ENCODE measurements at places on chromosomes 4 and X.

DNA sequence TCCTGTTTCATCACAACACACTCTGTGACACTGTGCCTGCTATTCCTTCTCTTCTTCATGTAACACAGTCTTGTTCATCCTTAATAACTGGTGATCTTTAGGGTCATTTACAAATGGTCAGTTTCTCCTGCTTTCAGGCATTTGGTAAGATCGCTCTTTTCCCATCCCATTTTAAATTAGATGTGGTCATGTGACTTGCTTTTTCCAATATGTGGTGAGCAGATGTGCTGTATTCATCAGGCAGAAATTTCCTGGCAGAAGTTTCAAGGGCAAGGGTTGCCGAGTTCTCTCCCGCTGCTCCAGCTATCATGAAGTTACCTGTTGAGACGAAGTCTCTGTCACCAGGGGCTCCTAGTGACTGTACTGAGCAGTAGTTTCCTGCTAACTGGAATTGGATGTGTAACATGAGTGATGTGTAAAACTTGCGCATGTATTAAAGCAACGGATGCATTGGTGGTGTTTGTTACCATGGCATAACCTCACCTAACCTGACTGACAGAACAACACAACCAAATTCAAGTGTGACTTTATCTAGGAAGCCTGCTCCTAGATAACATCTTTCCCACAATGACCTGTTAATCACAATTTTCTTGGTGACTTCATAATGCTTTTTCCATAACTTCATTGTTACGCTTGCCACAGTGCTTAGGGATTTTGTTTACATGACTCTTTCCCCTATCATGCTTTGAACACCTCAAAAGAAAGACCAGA is 29.5 kb upstream of the BMPR1B start:
- no peak for DNase-seq

DNA sequence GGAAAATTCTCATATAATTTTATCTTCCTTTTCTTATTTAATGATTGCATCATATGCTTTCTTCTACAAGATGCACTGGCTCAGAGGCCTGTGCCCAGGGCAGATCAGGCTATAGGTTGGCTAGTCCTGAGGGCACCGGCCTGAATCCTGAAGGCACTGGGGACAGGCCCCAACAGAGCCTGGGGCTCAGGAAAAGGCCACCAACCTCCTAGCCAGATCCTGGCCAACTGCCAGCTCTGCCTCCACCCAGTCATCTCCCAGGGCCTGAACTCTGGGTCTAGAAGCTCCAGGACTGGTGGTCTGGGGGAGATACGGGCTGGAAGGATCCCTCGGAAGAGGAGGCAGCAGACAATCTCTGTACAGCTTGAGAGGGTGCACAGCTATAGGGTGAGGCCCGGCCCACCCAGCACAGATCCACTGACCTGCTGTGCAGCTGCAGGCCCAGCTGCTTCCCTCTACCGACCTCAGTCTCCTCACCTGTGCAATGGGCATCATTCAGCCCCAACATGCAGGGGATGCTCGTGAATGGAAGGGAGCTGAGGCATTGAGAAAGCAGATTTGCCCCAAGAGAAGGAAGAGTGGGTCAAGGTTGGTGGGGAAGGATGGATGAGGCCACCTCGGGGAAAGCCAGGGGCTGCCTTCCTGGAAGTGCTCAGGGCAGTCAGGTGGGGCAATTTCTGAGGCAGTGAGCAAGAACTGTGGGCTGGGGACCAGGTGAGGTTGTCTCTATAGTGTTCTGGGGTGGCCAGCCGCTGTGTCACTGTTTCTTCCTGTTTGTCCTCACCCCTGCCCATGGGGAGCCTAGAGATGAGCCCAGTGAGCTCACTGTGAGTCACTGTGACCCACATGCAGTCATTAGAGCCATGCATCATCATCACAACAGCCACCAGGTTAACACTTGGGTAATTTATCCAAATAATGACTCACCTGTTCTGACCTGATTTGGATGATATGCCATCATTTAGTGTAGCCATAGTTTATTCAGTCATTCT is 22.4 kb upstream of the XAGE2 start:
- no peak for DNase-seq

DNA sequence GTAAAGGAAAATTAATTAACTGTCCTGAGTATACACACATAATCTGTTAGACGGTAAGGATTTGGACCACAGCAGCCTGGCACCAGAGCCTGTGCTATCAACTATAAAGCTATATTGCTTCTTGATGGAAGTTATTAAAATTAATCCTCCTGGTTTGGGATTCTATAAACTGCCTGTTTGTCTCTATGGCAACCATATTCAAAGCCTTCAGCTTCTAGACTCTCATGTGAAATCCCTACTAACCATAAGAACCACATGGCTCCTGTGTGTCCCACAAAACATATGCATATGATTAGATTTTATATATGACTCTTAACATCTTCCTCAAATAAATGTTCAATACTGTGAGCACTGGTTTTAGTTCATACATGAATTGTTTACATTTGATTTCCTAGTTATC is 380.8 kb downstream of the ANKRD50 start:
- no peak for DNase-seq

GRCh38 chr4:101972791-101973190 is 182.3 kb downstream of the BANK1 start:
- no peak for DNase-seq

DNA sequence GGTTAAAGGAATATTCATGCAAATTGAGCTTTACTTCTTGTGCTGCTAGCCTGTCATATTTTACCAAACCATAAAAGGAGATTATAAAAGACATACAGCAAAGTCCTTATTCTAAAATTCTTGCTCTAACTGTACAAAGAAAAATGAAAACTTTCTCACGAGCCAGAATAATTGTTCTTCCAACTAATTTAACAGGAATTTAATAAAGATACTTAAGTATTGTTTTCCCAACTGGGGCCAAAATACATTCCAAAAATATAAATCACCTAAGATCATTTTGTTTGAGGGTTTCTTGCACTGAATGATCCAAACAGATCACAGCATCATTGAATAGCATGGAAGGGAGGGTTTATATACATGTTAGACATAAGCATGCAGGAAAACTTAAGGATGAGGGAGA is 127.1 kb upstream of the PCDH18 start:
- no peak for DNase-seq

GRCh38 chr4:60744767-60745166 is 455.4 kb upstream of the ADGRL3 start:
- no peak for DNase-seq

GRCh38 chr4:26183017-26183416 is 137.8 kb upstream of the RBPJ start:
- no peak for DNase-seq

GRCh38 chrX:57583477-57583876 is 8.3 kb upstream of the ZXDB start:
- peak; percentile 12 for DNase-seq

DNA sequence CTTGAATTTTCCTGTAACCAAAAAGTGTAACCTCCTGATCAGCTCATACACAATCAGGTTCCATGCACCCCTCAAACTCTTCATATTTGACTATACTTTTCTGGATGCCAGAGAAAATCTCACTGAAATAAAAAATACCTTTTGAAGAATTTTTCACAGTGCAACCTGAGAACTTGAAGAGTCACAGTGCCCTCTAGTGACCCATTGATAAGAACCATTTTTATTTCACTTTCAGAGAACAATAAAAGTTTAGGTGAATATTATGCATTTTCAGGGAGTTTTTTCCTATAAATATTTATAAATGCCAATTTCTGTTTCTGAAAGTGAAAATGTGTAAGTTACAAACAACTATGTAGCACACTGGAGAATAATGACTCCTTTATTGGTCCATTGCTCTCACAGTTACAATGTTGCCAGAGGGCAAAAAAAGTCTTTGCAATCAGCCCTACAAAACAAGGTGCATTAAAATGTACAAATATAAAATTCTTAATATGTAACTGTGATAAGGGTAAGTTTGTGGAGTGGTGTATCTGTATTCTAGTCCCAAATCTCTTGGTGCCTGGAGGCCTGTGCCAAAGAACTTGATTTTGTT is 153.6 kb upstream of the INTU start:
- DNase-seq = no peak

DNA sequence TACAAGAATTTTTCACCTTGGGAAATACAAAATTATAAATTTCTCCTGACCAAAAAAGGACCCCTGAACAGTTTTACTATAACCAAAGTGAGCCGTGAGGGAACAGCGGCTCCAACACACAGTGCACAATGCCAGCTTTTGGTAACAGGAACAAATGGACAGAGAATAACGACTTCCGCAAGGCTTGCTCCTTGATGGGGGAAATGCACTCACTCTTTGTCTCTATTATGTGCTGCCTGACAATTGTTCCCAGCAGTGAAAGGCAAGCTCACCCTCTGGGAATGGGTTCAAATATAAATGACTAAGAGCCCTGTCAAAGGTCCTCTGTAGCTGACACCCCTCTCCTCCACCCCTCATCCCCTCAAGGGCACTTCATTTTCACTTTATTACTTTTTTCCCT is 325.8 kb upstream of the GALNT7 start:
- no peak for DNase-seq

GRCh38 chr4:336893-337142 is 796 bp upstream of the ZNF141 start:
- no peak for DNase-seq

DNA sequence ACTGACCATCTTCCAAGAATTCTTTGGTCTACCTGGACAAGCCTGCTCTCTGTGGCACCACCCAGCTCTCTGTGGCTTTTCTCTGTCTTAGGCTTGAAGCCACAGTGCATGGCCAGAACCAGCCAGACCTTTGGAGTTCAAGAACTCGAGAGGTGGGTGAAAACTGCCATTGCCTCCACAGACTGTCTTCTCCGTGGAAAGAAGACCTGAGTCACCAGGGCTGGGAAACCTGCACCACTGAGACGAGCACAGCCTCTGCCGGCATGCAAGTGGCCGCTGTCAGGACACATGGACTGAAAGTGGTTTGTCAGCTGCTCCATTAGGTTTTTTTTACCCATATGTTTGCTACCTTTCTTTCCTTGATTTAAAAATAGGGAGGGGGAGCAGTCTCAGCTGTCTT is 74.5 kb downstream of the MGST2 start:
- no peak for DNase-seq

GRCh38 chrX:63330681-63331080 is 20.5 kb downstream of the SPIN4 start:
- DNase-seq = no peak

DNA sequence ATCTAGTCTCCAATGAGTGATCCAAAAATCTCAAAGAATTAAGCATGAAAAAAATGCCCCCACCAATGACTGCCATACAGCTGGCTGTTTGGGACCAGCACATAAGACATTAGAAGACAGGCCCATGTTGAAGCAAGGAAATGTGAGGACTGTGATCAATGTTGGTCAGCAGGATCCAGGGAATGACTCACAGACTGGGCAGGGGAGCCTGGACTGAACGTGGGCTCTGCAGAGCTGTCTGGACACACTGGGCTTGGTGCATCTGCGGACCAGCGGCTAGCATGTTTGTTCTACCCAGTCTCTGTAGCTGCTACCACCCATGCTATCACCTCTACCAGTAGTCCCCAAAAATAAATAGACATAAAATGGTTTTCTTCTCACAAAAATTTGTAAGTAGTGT is 108.6 kb downstream of the PALLD start:
- no peak for DNase-seq

DNA sequence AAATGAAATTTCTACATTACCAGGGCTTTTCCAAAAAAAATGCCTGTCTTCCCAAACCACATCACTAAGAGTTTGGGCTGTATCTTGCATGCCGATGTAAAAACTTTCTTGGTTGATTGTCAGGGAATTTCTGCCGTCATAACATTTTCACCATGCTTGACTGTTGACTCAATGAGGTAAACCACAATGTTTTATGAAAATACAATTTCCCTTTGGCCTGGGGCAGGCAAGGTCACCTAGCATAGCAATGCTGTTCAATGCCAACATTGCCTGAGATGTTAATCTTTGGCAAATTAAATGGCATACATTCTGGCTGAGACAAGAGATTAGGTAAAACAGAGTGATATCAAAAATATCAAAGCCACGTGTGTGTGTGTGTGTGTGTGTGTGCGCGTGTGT is 137.1 kb upstream of the TBL1X start:
- DNase-seq = no peak

DNA sequence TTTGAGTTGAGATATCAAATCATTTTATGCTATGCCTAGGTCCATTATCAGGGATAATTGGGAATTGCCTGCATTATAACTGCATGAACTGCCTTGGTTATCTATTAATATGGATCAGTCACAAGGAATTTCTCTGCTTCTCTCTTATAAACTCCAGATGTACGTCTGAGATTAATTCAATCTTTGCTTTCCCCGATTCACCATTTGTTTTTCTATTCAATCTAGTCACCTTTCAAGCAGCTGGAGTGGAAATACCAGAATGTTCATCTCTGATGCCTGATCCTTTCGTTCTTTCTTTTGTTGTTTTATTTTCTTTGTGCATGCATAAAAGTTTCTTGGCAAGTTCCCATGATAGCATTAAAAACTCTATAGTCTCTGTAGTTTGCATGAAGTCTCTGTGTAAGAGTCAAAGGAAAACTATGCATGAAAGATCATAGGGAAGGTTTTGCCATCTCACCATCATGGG is 22.6 kb downstream of the SYNPO2 start:
- no peak for DNase-seq

DNA sequence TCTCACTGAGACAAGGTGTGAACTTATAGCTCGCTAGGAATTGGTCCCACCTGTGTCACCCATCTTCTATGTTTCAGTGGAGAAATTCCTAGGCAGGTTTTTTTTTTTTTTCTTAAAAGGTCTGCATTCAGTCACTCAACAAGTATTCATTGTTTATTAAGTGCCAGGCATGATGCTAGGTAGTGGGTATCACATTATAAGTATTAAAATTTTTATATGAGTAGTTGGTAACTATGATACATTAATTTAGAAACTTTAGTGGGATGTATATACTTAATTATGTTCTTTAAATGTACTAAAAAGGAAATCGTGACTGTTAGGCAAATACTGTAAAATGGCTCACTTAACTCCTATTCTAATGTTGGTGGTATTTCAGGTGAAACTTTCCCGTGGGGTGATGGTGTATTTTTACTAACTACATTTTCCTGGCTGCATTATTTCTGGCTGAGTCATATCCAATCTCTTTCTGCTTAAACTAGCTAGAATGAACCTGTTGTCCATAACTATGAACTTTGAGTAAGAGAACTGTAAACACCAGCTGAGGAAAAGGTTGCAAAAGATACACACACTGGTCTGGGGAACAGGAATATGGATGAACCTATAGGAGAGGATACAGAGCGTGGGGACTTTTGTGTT is 49.3 kb upstream of the MED14 start:
- DNase-seq = no peak

GRCh38 chr4:48112017-48112667 is 21.9 kb downstream of the TXK start:
- DNase-seq = no peak

- no peak for DNase-seq
These were observed 167.7 kb downstream of the ZNF518B start for GRCh38 chr4:10289538-10289906.
